ENCODE measurements at places on chromosomes 12 and 14. TPM values are rescaled to one million over a fixed set of nuclear protein-coding genes. Genes with fewer than 3 reads are reported as not detected.

Gene RNU4-1
- total RNA-seq, result under 0.01 TPM

Gene RAPGEF3
- total RNA-seq, result 24.4 TPM

Gene LRTM2
- not detected for total RNA-seq

Gene ACTN1
- total RNA-seq, result 671 TPM

DNA sequence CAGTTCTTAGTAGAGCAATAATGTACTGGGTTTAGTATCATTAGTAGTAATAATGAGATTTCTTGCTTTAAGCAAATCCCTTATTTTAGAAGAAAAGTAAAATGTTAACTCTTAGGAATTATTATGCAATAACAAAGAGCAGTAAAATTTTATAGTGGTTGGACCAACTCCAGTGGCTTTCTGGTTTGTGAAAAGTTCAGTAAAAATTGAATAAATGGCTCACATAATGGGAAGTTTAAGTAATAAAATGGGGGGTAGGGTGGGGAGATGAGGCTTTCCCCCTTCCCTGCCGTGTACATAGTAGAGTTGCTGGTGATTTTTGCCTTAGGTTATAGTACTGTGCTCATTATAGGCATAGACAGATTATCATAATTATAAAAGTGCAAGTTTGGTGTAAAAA, 250.5 kb upstream of the ATP2B1 start:
- no peak for DNase-seq

DNA sequence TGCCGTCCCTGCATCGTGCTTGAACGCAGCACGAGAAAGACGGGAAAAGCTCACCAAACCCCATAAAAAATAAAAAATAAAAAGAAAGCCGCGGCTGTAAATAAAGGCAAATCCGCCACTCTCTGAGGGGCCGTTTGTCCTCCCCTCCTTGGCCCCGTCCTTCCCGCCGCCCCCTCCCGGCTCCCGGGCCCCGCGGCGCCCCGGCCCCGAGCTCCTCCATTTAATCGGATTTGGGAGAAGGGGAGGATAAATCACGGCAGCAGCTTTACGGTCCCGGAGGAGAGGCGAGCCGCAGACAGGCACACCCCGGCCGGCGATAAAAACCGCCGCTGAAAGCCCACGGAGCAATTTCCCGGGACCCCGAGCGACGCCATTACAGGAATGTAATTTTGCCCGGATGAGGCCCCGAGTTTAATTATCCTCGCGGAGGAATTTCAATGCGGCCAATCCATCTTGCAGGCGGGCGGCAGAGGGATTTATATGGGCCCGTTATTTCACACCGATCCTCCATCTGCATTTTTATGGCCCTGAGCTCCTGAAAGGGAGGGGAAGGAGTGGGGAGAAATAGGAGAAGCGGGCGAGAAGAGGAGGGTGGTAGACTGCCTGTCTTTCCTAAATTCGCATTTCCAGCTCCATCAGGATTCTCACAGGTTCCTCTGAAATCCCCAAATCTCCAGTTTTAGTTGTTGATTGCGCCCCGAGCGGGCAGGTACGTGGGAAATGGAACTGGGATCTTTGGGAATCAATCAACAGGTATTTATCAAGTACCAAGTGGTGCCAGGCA, 1.3 kb upstream of the ATP5MC2 start:
- DNase-seq, result no peak

DNA sequence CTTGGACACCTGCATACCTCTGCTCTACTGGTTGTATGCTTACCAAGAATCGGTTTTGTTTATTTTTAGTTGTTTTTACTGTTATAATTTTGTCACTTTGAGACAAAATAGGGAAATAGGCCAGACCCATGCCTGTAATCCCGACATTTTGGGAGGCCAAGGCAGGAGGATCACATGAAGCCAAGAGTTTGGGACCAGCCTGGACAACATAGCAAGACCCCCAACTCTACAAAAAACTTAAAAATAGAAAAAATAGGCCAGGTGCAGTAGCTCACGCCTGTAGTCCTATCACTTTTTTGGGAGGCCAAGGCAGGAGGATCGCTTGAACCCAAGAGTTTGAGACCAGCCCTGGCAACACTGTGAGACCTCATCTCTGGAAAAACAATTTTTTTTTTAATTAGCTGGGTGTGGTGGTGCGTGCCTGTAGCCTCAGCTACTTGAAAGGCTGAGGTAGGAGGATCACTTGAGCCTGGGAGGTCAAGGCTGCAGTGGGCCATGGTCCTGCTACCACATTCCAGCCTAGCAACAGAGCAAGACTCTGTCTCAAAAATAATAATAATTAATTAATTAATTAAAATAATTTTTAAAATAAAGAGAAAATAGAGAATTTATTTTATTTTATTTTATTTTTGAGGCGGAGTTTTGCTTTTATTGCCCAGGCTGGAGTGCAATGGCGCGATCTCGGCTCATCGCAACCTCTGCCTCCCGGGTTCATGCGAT, 1.3 kb upstream of the MRPS35 start:
- DNase-seq, result no peak

- no peak for DNase-seq
Measured at GRCh38 chr14:24368212-24368561, 203 bp downstream of the NFATC4 start.

DNA sequence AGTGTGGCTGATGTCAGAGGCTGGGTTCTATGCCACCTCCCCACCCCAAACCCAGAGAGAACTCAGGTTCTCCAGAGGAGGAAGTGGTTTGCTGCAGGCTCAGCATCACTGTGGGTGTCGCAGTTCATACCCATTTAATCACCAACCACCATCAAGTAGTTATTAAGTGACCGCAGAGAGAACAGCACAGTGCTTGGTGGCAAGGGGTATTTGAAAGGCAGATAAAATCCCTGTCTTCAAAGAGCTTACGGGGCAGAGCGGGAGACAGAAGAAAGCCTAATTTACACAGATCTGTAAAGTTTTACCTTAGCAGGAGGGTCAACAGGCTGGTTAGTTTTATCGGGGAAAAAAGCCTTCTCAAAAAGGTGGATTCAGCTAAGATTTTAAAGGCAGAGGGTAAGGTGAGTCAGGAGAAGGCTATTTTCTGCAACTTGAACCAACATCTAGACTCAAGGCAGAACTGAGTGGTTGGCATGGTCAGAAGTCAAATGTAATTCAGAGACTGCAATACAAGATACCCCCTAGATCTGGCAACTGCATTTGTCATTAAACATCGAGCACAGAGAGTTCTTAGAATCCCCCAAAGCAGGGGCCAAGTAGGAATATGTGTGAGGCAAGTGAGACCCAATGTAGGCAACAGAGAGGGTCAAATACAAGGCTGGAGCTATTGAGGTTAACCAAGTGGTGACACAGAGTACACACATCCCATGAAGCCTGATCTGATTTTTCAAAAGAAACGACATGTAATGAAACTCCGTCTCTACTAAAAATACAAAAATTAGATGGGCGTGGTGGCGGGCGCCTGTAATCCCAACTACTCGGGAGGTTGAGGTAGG, 13.2 kb downstream of the PXN start:
- no peak for DNase-seq

DNA sequence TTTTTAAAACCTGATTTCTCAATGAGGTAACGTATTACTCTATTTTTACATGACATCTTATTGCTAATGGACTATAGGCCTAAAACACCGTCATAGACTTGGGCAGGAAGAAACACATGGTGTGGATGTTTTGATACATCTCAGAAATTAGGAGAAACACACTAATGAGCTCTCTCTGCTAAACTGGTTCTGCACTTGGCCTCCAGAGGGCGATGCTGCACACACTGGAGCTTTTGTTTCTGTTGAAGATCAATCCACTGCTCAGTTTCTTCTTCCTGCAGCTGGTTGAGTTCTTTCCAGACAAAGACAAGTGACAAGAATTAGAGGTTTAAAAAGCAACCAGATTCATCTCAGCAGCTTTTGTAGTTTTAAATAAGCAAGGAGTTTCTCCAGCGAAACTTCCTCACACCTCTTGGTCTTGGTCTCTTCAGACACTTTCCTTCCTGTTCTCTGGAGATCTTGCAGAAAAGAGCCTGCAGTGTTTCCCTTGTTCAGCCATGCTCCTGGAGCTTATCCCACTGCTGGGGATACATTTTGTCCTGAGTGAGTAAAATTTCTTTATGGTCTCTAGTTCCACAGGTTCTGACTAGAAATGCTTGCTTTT, 178.5 kb upstream of the OR4E1 start:
- DNase-seq, result no peak

GRCh38 chr14:34064349-34064748, 113.5 kb upstream of the EGLN3 start:
- DNase-seq, result no peak

DNA sequence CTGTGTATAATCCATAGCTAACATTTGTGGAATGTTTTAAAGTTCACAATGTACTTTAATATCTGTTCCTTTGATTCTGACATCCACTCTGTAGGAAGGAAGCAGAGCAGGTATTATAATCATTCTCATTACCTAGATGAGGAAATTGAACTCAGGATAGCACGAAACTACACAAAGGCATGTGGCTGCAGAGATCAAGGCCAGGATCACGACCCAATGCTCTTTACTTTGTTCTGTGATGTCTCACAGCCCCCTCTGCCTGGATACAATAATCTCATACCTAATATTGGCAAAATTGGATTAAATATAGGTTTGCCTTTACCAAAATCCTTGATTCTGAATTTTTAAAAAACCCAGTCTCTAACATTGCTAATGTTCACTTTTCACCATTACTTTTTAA, 298.0 kb upstream of the KITLG start:
- DNase-seq, result no peak

DNA sequence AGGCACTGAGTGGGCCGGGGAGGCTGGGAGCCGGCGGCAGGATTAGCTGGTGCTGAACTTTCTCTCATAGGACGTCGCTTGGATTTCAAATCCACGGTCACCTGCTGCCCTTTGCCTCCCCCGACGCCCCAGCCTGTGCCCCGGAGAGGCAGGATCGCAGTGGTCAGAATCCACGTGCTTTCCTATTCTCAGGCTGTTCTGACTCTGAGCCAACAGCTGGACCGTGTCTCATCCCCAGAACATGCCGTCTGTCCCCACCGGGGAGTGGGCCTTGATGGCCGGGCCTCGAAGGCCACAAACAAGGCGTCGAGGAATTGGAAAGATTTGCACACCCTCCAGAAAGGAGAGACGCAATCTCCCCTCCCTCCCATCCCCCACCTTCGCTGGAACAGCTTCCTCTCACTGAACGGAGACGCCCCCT, 18.5 kb upstream of the MLXIP start:
- no peak for DNase-seq

DNA sequence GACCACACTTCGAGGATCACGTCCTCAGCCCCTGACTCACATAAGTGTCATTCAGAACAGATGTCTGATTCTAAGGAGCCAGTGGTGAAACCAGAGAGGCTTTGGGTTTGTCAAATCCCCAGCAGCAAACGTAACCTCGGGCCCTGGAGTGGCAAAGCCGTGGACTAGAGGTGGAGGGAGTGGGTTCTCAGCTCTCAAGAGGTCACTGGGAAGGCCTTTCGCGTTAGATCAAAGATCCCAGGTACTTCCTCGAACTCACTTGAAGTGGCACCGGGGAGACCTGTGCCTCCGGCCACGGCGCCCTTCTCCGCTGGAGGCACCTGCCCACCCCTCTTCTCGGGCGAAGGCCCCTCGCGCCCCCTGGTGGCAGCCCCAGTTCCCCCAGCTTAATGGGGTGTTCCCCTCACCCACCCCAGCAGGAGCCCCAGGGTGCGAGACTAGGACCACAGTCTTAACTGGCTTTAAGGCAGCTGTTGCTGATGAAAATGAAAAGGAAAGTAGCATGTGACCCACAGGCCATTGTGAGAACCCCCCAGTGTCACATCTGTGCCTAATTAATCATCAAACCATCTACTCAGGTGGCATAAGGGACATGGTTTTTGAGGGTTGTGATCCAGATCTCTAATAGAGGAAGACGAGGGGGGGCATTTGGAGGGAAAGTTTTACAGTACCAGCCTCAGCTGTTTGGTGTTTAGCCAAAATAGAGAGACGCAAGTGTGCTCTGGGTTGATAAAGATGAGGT, 672 bp upstream of the ESR2 start:
- no peak for DNase-seq

Data from glomerular endothelial cell (primary cell).